Large intestine (tissue), 12 donors: ENCODE measurements at places on chromosomes 3 and 15.

- no peak overlapping the region for H3K27ac ChIP-seq
- no peak overlapping the region for H3K4me3 ChIP-seq
- peaks cover 10% of the 10 kb centered on the region for H3K4me1 ChIP-seq
- H3K36me3 ChIP-seq = no peaks in the 10 kb centered on the region
- no peaks in the 10 kb centered on the region for H3K27me3 ChIP-seq
These were observed 63.4 kb upstream of the LCTL start for GRCh38 chr15:66628976-66629723.

GRCh38 chr3:18238746-18239331 lies 186.3 kb downstream of the SATB1 start:
- peaks cover 10% of the 10 kb centered on the region for H3K27me3 ChIP-seq
- H3K4me3 ChIP-seq = no peak overlapping the region
- H3K27ac ChIP-seq = no peak overlapping the region
- no peaks in the 10 kb centered on the region for H3K36me3 ChIP-seq
- no peaks in the 10 kb centered on the region for H3K4me1 ChIP-seq

GRCh38 chr3:170500995-170501394 lies 82.3 kb downstream of the CLDN11 start:
- no peaks in the 10 kb centered on the region for H3K27me3 ChIP-seq
- no peaks in the 10 kb centered on the region for H3K4me1 ChIP-seq
- H3K27ac ChIP-seq = no peak overlapping the region
- no peak for DNase-seq
- H3K4me3 ChIP-seq = no peak overlapping the region
- H3K36me3 ChIP-seq = no peaks in the 10 kb centered on the region

- H3K4me3 ChIP-seq = peak overlapping the region; percentile 72
- no peaks in the 10 kb centered on the region for H3K27me3 ChIP-seq
- H3K36me3 ChIP-seq = peaks cover 3% of the 10 kb centered on the region
- H3K27ac ChIP-seq = peak overlapping the region; percentile 52
- H3K4me1 ChIP-seq = peaks cover 3% of the 10 kb centered on the region
These were observed 32.5 kb upstream of the ZNF445 start for GRCh38 chr3:44510000-44510368.

DNA sequence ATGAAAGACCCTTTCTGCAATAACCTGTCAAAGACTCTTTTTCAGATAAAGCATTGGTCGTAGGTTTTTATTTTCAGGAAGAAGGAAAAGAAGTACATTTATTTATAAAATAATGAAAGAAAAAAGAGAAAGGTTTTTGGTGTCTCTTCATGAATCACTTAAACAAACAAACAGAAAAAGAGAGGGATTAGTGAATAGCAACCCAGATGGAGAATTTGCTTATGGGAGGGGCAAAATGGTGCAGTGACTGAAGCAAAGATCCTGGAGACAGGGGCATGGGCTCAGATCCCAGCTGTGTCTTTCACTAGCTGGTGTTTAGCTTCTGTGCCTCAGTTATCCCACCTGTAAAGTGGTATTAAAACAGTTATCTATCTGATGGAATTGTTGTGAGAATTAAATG lies 78.6 kb upstream of the PFN2 start:
- H3K4me1 ChIP-seq = no peaks in the 10 kb centered on the region
- DNase-seq = no peak
- H3K27ac ChIP-seq = no peak overlapping the region
- no peak overlapping the region for H3K4me3 ChIP-seq
- H3K36me3 ChIP-seq = no peaks in the 10 kb centered on the region
- peaks cover 8% of the 10 kb centered on the region for H3K27me3 ChIP-seq
